ENCODE measurements at places on chromosomes 5 and 9.

DNA sequence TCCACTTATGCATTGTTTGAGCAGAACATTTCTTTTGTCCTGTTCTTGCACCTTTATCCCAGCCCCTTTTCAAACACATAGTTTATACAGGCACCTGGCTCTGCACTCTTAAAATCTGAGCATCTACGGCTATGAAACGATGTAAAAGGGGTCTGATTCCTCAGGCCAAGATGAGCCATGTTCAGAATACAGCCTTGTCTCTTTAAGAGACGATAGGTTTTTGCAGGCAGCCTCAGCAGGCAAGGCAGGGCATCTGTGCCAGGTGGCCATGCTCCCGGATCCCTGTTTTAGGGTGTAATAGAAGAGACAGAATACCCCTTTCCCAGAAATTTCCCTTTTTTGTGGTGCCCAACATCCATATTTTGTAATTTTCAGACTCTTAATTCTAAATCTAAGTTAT, 89.1 kb upstream of the NFIB start:
- no peak for DNase-seq

GRCh38 chr9:69273161-69273560, 51.9 kb upstream of the ENTREP1 start:
- DNase-seq, result no peak

DNA sequence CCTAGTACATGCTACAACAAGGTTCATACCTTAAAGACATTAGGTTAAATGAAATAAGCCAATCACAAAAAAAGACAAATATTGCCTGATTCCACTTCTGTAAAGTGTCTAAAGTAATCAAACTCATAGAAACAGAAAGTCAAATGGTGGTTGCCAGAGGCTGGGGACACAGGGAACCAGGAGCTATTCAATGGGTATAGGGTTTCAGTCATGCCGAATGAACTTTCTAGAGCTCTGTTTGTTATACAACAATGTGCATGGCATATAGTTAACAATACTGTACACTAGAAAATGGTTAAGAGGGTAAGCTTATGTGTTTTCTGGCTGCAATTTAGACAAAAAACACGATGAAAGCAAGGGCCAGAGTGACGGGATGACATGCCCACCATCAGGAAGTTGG, 70.8 kb upstream of the EGFLAM start:
- DNase-seq, result no peak

DNA sequence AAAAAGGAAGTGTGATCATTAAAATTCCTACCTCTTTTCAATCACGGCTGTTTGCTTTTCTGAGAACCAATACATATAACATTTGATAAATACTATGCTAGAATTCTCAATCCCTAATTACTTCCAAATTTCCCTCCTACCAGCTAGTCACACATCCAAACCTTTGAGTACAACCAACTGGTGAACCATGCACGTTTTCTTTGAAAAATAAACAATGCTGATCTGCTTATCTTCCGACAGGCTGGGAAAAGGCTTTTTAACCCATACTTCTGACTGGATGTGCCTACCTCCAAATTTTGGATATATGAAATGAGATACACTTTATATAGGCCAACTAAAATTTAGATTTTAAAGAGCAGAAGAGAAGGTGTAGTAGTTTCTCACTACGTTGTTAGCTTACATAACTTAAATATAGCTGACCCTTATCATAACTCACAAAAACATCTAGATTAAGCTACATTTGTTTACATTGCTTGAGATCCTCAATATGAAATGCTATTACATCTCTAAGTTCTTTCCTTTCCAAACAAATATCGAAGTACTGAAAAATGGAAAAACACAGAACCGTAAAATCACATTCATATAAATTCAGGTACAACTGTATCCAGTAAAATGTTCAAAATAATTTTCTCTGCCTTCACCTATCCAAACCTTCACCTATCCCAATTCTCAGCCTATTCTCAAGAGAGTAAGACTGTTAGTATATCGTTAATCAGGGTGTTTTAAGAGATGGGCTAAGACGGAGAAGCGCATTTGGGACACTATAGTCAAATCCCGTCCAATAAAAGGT, 2.1 kb downstream of the NR3C1 start:
- DNase-seq, result no peak

DNA sequence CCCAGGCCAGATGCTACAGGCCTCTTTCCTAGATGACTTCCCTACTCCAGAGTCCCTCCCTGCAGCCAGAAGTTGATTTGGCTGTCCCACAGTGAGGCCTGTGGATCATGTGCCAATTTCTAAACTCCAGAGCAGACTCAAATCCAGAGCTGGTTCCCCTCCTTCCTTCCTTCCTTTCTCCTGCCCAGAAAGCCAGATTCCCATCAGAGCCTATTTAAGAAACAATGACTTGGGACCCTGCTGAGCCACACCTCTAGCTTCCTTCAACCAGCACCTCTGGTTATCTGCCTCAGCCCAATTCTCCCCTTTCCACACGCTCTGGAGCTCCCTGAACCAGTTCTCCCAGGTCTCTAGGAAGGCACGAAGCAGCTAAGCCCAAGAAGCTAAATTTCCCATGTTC, 7.2 kb downstream of the FAM219A start:
- no peak for DNase-seq

- no peak for DNase-seq
Observed at GRCh38 chr9:16445141-16445920, 425.1 kb downstream of the BNC2 start.

GRCh38 chr9:110116543-110116885, 91.4 kb downstream of the C9orf152 start:
- DNase-seq, result no peak

DNA sequence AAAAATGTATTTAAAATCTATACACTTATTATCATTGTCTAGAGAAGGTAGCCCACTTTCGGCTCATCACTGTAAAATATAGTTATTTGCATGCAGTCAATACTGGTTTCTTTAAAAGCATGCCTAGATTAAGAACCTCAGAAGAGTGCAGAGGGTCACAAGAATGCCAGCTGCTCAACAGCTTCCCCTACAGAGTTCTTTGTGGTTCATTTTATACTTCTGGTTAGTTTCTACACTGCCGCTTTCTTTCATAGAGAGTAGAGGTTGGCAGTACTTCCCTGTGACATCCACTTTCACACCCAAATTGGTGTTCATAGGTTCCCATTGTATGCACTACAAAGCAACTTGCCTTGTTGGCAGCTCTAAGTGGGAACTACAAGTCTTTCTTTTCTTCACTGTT, 137.3 kb downstream of the KIAA0825 start:
- no peak for DNase-seq
